ENCODE measurements at places on chromosomes 11 and 22.

GRCh38 chr11:125063429-125064043, 431 bp downstream of the SLC37A2 start:
- DNase-seq, result no peak

DNA sequence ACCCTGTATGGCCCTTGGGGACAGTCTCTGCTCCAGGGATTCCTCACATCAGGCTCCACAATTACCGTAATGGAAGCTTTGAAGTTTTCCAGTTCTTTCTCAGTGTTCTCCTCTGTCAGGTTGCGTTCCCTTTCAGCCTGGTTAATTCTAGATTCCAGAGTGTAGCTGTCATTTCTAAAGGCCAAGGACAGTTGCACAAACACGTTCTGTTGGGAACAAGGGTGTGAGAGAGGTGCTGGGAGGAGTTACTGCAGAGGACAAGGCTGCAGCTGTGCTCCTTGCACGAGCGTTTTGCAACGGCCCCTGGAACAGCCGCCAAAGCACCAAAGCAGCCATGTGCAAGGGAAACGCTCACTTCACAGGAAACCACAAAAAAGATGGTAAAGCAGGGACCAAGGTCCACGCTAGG, 35.9 kb upstream of the LYVE1 start:
- DNase-seq, result no peak

GRCh38 chr11:63494975-63495374, 4.0 kb upstream of the PLAAT5 start:
- no peak for DNase-seq

GRCh38 chr11:115489466-115489865, 14.7 kb downstream of the CADM1 start:
- DNase-seq, result no peak

- peak; percentile 79 for DNase-seq
These were observed 1.2 kb upstream of the CERK start for GRCh38 chr22:46739094-46739870.

- no peak for DNase-seq
These were observed 95.7 kb downstream of the CWC15 start for GRCh38 chr11:94877443-94878200.

DNA sequence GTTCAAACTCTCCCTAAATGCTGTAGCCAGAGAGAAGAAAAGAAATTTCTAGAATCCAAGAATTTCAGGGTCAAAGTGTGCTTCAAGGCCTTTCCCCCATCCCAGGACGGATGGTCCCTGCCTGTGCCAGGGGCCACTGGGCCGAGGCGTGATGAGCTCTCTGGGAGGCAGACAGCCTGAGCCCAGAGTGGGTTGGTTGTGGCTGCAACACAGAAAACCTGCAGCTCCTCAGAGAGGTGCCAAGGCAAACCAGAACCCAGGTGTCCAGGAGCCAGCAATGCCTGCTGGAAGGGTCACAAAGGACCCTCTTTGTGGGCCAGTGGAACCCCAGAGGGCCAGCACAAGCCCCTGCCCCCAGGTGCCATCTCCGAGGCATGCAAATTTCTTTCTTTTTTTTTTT, 2.6 kb upstream of the APOL6 start:
- no peak for DNase-seq

GRCh38 chr11:74822170-74822569, 73.5 kb downstream of the RNF169 start:
- DNase-seq, result no peak

- no peak for DNase-seq
These were observed 39.8 kb downstream of the RELT start for GRCh38 chr11:73415854-73416615.

DNA sequence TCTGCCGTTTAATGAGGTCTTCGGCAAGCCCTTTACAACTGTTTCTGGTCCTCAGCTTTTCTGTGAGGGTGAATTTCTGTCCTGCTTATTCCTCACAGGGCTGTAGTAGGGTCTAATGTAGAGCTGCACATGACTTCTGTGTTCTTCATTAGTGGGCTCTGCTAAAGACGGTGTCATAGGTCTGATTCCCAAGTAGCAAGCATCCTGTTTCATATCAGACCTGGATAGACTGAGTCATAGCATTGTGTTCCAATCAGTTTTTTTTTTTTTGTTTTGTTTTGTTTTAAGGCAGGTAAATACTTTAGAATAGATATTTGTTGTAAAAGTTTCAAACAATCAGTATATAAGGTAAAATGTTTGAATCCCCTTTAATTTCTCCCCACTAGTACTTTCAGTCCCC, 35.4 kb downstream of the BIRC2 start:
- no peak for DNase-seq

GRCh38 chr11:100757646-100758045, 70.6 kb downstream of the ARHGAP42 start:
- DNase-seq, result no peak

- peak; percentile 51 for DNase-seq
These were observed 17.6 kb downstream of the MYH9 start for GRCh38 chr22:36369922-36370791.

DNA sequence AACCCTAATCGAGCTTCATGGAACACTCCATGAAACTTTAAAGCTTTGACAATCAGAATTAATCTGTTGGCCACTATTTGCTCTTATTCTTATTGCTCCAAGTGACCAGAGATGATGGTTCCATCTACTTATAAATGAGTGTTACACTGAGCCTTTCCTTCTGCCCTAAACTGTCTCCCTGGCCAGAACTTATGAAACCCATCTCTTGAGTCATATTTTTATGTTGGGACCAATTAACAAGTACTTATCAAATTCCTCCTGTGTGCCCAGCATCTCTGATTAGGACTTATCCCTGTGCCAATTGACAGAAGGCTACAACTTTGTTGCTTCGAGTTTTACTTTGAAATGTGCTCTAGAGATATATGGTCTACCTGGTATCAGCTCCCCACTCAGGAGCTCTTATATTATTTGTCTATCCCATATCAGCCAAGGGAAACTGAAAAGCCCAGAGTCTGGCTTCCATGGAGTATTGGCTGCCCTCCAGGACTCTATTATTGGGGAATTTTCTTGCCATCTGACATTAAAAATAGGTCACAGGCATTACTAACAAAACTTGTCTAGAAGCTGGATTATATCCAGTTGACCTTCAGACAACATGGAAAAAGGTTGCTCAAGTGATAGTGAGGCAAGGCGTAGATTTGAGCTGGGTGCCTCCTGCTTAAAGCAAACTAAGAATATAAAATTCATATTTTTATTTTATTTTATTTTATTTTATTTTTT, 8.8 kb downstream of the KREMEN1 start:
- DNase-seq, result no peak

GRCh38 chr11:78662811-78663210, 88.1 kb upstream of the NARS2 start:
- DNase-seq, result no peak

GRCh38 chr22:49643998-49644397, 183.7 kb downstream of the BRD1 start:
- no peak for DNase-seq

DNA sequence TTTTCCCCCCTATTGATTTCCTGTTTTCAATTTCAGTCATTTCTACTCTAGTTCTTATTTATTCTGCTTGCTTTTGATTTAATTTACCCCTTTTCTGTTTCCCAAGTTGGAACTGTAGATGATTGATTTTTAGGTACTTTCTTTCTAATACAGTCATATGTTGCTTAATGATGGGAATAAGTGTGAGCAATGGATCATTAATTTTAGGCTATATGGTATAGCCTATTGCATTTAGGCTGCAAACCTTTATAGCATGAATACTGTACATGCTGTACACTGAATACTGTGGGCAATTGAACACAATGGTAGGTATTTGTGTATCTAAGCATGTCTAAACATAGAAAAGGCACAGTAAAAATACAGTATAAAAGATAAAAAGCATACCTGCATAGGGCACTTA, 44.9 kb downstream of the DDX10 start:
- DNase-seq, result no peak

DNA sequence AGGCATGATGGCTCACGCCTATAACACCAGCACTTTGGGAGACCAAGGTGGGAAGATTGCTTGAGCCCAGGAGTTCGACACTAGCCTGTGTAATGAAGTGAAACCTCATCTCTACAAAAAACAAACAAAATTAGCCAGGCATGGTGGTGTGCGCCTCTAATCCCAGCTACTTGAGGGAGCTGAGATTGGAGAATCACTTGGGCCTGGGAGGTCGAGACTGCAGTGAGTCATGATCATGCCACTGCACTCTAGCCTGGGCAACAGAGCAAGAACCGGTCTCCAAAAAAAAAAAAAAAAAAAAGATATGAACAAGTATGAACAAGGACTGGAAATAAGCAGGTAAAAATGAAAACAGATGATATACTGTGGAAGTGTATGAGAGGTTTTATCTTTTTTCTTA, 54.1 kb upstream of the SOX6 start:
- DNase-seq, result no peak

DNA sequence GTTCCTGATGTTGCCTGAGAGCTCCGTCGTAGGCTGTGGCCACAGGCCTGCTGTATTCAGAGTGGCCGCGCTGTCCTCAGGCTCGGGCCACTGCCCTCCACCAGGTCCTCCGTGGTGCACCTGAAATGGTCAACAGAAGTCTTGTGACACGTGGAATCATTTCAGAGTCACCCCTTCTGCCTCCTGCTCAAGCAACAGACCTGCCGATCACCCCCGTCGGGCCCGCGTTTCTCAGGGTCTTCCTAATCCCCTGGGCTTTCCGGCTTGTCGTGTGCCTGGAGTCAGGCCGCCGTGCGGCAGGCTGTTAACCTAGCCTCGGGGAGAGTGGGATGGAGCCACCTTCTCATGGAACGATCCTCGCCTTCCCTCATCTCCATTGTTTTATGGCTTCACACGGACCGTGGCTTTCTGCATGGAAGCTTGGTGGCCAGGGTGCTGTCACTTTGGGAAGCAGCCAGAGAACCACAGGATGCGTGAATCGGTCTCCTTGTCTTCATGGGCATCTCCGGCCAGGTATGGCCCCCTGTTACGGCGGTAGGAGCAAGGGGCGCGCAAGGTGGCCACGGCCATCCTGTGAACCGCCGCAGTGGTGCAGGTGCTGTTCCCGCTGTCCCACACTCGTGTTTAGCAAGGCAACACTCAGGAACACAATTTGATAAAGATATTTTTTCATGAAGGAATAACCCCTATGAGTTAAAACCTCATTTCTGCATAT, 24.1 kb downstream of the NADSYN1 start:
- no peak for DNase-seq

- DNase-seq, result no peak
These were observed 8.1 kb downstream of the POU2AF2 start for GRCh38 chr11:111253630-111254029.

DNA sequence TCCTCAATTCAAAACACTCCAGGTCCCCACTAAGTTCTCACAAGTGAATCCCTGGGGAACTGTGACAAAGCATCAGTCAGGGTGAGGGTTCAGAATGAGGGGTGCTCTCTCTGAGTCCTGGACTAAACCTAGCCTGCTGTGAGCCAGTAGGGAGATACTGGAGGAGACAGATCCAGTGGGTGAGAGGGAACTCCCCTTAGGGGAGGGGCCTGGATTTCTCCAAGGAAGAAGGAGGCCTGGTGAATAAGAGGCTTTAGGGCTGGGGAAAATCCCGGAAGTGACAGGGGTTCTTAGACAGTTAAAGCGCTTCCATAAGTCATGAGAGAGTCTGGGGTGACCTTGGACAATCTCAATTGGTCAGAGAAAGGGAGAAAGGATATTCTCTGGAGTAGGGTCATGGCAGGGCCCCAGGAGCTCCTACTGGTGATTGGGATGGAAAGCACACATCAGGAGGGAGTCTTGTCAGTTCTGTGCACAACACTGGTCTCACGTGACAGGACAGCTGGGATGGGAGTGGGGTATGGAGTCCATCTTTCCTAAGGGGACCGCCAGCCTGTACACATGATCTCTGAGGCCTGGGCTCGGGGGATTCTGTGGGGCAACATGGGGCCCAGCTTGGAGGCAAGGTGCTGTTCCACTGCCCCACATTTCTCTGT, 1.5 kb downstream of the TBC1D10A start:
- no peak for DNase-seq

- DNase-seq, result no peak
These were observed 39.3 kb upstream of the COMT start for GRCh38 chr22:19902245-19902715.

DNA sequence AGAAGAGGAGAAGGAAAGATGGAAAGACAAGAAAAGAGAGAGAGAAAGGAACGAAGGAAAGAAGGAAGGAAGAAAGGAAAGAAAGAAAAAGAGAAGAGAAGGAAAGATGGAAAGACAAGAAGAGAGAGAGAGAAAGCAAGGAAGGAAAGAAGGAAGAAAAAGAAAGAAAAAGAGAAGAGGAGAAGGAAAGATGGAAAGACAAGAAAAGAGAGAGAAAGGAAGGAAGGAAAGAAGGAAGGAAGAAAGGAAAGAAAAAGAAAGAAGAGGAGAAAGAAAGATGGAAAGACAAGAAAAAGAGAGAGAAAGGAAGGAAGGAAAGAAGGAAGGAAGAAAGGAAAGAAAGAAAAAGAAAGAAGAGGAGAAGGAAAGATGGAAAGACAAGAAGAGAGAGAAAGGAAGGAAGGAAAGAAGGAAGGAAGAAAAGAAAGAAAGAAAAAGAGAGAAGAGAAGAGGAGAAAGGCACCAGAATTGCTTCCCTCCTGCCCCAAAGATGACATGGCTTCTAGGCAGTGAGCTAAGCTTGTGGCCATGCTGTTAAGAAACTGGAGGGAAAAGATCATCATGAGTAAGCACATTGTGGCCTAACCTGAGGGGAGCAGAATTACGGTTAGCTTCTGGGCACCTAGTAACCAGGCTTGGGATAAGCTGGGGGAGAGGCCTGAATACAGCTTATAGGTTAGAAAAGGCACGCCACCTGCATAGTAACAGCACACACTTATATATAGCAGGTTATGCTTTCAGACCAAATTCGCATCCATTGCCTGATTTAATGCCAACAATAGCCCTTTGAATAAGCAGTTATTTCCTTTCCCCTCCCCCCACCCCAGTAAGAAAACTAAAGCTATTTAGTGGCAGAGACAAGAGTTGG, 2.3 kb upstream of the ST3GAL4 start:
- no peak for DNase-seq

- DNase-seq, result no peak
These were observed 1107.6 kb downstream of the BRD1 start for GRCh38 chr22:48719978-48720661.

DNA sequence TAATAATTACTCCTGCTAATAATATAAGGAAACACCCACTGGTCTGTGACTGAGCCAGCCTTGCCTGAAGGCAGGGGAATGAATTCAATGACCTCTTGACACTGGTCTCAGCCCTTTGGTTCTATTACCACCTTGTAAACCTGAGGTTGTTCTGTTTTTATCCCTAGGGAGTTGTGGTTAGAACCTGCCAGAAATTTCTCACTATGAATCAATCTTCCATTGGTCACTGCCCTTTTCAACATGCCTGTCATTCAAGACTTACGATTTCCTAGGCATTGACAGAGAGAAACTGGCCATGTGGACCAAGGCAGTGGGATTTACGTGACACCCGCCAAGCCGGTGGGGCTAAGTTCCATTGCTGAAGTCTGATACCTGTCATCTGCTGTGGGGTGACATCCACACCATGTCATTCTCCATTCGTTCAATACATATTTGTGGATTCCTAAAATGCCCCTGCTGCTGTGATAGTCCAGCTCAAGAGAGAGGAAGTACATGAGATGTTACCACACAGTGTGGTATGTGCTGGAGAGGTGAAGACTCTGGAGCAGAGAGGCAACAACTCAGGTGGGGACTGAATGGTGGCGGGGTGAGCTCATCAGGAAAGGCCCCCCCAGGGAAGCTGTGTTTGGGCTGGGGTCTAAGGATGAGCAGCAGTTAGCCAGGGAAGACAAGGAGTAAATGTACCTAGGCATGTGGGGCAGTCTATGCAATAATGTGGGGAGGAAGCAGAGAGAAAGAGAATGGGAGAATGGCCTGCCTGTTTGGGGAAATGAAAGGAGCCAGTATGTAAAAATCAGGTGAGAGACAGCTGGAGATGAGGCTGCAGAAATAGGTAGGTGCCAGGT, 15.2 kb upstream of the EHF start:
- DNase-seq, result no peak
